ENCODE measurements at places on chromosomes 11 and 22.

DNA sequence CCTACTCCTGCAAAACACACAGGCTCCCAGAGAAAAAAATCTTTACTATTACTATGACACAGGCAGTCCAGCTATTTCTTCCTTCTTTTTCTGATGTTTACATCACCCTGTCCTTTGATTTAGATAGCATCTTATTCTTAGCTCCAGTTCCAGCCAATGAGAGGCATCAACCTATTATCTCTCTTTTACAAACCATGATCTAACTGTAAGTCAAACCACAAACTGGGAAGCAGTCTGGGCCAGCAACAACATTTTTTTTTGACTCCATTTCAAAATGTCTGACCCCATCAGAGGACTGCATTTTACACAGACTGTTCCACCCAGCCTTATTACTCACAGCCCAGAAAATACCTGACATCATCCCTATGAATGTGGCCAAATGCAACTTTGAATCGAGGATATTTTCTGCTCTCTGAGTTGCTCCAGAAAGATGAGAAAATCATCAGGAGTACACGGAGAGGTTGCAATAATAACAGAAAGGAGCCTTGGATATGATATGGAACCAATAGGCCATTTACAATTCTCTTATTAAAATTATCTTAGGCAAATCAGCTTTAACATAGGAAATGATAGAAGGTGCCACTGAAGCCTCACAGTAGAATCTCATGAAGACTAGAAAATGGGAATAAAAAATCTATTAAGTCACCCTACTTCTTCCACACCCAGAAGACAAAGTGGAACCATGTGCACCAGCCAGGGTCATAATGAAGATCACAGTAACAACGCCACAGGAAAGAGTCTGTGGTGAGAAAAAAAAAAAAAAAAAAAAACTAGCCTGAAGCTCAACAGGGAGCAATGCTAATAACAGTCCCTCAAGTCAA, 21.2 kb downstream of the TBRG1 start:
- no peak for DNase-seq

- DNase-seq: no peak
Measured at GRCh38 chr11:112627588-112628045, 333.6 kb upstream of the NCAM1 start.

DNA sequence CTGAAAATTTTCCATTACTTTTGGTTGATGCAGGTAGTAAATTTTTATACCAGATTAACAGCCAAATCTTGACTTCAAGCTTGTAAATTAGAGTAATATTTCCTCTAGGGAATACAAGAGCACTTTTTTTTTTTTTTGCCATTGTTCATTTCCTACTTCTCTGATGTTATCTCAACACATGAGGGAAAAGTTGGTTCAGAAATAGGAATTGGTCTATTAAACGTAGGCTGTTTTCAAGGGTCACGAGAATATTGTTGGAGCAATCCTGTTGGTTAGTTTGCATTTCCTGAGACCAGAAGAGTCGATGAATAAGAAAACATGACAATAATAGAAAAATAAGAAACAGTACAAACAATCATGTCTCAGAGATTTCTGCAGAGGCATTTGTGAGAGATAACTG, 453.9 kb upstream of the CCDC179 start:
- DNase-seq: no peak

- no peak for DNase-seq
Measured at GRCh38 chr11:45919806-45920530, 2.3 kb upstream of the PEX16 start.

DNA sequence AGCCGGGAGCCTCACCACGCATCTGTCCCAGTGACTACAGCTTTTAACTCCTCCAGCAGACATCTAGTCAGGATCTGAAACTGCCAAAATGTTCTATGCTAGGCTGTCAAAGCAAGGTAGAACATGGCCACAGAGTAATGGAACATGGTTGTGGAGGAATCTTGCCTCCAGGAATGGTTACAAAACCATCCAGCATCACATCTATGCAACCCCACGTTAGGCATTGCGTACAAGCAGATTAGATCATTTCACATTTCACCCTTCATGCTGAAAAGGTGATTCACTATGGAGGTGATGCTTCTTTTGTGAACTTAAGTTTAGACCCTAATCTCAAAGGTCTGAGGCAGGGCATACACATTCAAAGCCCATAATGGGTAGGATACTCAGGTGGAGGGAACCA, 103.0 kb downstream of the PARVA start:
- no peak for DNase-seq

DNA sequence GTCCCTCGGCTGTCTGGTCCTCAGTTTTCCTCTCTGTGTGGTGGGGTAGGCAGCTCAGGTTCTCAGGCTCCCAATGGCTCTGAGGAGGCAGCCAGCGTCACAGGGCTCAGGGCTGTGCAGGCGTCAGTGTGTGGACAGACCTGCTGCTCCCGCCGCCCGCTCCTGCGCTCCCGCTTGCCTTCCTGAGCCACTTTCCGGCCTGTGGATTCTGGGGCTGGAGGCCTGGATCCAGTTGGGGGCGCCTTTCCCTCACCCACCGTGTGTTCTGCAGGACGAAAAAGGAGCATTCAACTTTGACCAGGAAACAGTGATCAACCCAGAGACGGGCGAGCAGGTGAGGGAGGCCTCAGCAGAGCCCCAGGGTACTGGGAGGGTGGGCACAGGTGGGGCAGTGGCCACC, 14.7 kb downstream of the DPP3 start:
- no peak for DNase-seq

- no peak for DNase-seq
Measured at GRCh38 chr11:29389793-29390192, 627.0 kb downstream of the KCNA4 start.

DNA sequence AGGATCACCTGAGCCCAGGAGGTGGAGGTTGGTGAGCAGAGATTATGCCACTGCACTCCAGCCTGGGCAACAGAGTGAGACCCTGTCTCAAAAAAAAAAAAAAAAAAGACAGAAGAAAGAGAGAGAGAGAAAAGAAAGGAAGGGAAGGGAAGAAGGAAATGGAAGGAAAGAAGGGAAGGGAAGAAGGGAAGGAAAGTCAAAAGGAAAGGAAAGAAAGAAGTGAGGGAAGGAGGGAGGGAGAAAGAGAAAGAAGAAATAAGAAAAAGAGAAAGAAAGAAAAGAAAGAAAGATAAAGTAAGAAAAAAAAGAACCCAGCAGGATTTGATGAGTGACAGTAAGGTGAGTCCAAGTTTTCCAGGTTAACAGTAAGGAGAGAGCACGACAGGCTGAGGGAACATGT, 19.6 kb downstream of the WBP2NL start:
- DNase-seq: no peak

GRCh38 chr11:131468565-131468964, 98.2 kb downstream of the NTM start:
- DNase-seq: no peak

GRCh38 chr11:118918686-118919280, 6.9 kb downstream of the BCL9L start:
- DNase-seq: no peak

- DNase-seq: no peak
Measured at GRCh38 chr22:44706488-44706887, 4.5 kb downstream of the PRR5 start.

DNA sequence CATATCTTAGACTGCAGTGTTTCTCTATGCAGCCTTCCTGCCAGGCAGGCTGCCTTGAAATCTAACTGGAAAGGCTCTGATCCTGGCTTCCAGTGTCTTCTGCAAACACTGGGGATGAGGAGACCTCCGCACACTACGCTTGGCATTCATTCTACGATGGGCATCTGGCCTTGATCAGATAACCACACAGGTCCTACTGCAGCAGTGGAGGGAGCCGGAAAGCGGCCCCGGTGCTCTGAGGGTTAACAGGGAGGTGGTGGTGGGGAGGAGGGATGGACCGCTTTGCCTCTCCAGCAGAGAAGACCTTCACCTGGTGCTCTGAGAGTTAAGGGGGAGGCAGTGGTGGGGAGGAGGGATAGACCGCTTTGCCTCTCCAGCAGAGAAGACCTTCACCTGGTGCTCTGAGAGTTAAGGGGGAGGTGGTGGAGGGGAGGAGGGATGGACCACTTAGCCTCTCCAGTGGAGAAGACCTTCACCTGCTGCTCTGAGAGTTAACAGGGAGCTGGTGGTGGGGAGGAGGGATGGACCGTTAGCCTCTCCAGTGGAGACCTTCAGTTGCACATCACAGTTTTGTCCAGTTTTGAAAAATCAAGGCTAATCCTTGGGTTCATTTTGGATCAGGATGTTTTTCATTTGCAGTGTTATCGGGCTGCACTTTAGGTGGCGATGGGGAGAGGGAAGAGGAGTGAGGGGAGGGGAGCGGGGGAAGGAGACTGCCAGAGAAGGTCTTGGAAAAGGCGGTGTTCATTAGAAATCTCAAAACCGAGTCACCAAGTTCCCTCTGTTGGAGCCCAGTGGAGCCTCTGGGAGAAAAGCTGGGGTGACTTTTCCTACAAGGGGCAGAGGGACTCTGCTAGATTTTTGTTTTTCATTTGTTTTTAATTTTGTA, 5.6 kb downstream of the GAL start:
- DNase-seq: no peak

DNA sequence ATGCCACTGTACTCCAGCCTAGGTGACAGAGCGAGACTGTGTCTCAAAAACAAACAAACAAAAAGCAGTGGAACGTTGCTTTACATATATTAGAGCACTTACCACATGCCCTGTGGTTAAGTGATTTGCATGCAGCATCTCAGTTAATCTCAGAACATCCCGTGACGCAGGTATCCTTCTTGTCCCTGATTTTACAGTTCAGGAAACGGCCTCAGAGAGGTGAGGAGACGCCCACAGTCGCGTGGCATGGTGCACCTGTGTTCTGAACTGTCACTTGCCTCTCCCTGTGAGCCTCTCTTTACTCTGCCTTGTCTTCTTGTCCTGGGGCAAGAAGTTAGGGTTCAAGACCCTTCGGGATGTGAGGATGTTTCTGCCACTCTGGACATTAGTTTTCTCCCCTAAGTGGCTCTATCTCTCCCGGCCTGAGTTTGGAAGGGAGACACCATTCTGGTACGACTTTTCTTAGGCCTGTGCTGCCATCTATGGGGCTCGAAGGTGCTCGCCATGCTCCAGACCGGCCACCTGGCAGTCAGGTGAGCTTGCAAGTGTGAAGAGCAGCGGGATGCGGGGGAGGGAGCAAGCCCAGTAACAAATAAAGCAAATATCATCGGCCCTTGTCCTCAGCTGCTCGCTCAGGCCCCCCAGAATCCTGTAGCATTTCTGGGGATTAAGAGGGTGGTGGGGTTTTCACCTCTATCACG, 25.6 kb downstream of the YWHAH start:
- DNase-seq: peak; percentile 24

- DNase-seq: no peak
Measured at GRCh38 chr22:49082451-49082850, 745.2 kb downstream of the BRD1 start.

DNA sequence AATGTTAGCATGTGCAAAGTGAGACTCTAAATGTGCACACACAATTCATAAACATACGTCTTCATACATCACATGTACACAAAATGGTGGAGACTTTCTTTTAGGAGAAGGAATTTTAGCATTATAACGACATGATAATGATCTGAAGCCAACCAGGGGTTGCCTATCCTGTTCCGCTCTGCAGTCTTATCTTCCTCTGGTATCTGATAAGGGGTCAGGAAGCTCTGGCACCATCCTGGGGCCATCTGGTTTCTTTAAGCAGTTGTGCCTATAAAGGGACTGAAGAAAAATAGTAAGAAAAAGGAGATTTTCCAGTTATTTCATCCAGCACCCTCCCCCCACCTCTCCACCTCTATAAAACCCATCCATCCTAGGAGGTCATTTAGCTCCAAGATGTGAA, 5.8 kb upstream of the NUP50 start:
- DNase-seq: no peak

DNA sequence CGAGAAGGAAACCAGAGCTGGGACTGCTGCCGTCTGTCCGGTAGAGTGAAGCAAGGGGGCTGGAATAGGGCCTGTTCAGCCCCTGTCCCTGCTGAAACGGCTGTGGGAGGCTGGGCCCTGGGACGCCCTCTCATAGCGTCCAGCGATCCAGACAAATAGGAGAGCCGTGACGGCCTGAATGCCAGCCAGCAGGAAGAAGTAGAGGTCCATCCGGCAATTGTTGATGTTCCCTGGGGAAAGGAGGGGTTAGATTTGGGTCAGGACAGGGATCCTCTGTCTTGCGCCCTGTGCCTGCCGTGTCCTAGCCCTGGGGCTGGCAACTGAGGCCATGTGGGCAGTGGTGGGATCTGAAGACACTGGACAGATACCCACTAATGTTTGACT, 12.9 kb downstream of the TMEM132A start:
- no peak for DNase-seq

- DNase-seq: no peak
Measured at GRCh38 chr22:45120931-45121330, 42.8 kb upstream of the NUP50 start.

DNA sequence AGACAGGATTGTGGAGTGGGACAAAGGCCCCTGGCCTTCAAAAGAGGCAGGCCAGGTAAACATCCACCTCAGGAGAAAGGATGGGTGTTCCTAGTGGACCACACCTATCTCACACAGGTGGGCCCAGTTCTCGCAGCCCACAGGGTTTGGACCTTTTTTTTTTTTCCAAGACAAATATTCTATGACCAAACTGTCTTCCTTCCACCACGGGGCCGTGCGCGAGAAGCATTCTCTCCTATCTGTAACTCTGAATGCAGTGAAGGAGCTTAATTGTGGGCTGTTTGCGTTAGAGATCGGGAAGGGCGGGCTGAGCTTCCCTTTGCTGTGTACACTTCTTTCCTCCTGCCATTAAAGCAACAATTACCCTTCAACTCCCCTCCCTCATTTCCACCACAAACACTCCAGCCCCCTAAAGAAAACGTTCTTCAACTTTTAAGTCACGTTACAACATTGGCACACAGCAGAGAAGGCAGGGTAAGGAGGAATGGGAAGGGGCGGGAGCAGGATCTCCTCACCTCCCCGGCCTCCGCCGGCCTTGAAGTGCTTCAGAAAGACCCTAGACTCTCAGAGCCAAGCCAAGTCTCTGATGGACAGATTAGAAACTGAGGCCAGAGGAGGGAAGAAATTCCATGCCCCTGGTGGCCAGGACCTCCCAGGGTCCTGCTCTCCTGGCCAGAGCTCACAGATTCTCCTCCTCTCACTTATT, 238.4 kb downstream of the BUD13 start:
- DNase-seq: no peak

- no peak for DNase-seq
Measured at GRCh38 chr11:47983464-47984397, 3.4 kb downstream of the PTPRJ start.

GRCh38 chr11:81470446-81470845, 1263.2 kb downstream of the FAM181B start:
- DNase-seq: no peak

GRCh38 chr22:19962909-19963806, 21.5 kb upstream of the TXNRD2 start:
- no peak for DNase-seq

- peak; percentile 64 for DNase-seq
Measured at GRCh38 chr11:64204464-64204989, 2.0 kb upstream of the FERMT3 start.
